CD4-positive, alpha-beta T cell treated with Interleukin-10 for 1 hour (primary cell): ENCODE measurements at places on chromosomes 5 and 9.

DNA sequence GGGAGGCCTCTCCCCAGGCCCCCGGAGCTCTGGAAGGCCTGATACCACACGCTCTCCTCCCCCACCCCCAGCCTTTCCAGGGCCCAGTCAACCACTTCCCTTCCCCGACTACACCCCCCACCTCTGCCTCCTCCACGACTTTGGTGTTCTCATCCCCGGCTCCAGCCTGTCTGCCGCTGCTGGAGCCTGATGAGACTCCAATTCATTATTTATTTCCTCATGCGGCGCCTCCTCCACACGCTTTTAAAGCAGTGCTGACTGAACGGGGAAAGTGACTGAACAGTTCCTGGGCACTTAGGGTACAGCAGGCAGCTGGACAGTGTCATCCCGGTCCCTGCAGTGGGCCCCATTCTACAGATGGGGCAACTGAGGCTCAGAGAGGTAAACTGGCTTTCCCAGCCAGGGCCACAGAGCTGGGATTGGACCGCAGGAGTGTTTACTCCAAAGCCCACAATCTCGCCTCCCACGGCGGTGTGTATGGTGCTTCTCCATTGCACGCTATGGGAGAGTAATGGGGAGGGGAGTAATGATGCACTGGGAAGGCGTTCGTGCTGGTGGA, 15.9 kb upstream of the RPL26L1 start:
- DNase-seq = no peak

DNA sequence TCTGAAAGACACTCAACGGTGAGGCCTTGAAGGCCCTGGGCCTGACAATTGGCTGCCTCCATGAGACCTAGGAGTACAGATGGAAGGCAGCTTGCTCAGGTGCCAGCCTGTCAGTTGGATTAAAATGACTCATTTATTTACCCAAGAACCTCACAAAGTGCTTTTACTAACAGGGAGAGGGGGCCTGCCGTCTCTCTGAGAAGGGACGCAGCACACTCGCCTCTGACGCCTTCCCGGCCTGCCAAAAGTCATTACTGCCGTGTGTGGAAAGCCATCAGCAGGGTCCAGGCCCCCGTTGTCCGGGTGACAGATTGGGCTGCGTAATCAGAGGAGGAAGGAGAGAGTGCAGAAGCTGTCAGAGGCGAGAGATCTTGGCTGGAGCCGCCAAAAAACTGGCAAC, 32.4 kb downstream of the DDX31 start:
- DNase-seq = no peak

DNA sequence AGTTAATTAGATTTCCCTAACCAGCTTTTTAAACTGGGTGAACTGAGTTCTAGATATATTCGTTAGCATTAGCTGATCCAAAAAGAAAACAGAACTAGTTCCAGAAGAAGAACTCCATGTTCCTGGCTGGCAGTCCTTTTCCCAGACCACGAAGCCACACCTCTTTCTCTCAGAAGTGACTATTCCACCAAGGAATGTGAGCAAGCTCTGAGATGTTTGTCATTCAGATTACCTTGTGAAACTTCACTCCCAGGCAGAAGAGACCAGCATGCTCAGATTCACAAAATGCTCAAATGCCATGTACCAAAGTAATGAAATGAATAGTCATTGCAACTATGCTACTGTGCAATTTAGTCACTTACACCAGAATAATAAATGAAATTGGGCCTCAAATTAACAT, 4.4 kb upstream of the SSBP2 start:
- no peak for DNase-seq

DNA sequence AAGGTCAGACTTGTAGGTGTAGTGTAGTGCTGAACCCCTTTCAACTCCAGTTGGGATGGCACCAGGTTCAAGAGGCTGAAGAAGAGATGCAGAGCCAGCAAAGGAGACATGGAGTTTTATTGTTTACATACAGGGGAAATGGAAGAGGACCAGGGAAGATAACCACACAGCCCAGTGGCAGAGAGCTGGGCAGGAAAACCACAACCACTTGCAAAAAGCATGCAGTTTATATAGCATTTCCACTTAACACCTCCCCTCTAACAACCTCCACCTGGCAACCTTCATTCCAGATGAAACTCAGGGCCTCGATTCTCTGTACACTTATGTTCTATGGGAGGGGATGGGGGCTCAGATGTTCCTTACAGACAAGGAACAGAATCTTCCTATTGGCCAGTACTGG, 56.9 kb downstream of the SNX24 start:
- peak; percentile 18 for DNase-seq

DNA sequence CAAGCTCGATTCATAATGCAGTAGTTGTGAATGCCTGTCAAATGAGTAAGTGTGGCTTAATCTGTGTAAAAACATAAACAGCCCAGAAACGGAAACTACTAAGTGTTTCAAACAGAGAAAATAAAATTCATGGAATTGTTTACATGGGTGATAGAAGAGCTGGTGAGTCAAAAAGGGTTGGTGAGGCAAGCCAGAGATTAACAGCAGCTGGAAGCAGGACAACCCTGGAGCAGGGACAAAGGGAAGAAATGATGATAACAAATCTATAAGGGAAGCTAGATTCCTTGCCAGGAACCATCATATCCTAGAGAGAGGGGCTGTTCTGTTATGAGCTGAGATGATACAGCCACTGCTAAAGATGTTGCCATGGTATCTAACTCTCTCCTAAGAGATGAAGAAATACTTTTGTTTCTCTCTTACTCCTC, 18.0 kb upstream of the PRR16 start:
- no peak for DNase-seq

DNA sequence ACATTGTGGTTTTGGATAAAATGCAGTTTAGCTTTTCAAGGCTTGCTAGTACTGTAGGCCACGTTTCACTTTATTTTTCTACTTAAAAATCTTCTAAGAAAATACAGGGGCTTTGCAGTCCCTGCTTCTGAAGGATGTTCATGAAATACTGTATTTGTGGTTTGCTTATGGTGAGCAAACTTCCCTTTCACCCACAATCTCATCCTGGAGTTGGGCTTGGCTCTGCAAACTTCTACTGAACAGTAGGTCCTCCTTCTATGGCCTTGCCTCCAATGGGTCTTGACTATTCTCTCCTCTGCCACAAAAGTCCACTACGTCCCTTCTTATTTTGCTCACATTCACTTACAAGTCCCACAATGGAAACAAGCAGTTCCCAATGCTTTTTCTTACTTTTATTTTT, 502.7 kb upstream of the KLF4 start:
- no peak for DNase-seq

DNA sequence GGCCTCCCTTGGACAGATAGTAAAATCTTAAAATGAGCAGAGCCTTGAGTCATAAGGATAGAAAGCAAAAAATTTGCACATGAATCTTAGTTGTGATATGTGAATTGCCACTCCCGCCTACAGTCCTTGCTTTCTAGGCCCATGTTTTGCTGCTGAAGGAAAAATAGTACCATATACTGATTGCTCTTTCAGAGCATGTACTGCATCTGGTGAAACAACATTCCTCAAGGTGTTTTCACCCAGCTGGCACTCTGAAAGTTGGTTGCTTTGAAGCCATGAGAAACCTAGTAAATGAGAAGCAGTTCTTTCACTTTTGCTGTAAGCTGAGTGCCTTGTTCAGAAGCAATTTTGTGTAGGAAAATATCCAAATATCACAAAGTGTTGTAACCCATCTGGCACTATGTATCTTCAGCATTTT, 10.3 kb downstream of the CDC37L1 start:
- DNase-seq = no peak
